Heart left ventricle (tissue), 16 donors: ENCODE measurements at places on chromosomes 2 and 18.
A peak's percentile ranks its signal among the peaks of the same experiment; 100 is the strongest.

DNA sequence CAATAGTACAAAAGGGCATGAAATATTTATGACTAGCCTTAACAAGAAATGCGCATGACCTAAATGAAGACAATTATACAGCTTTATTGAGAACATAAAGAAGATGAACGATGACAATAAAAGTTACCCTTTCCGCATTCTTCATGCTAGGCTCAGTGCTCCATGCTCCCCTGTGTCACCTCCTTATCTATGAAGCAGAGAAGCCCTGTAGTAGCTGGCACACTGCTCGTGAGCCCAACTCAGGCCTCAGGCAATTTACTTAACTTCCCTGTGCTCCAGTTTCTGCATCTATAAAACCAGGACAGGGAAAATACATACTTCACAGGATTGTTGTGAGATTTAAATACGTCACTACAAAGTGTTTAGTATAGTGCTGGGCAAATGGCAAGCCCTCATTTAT, 34.5 kb upstream of the NABP1 start:
- DNase-seq: no peak
- H3K4me1 ChIP-seq: no peaks in the 10 kb centered on the region
- no peaks in the 10 kb centered on the region for H3K27me3 ChIP-seq

GRCh38 chr2:85160966-85161960, 28.1 kb downstream of the TCF7L1 start:
- no peak overlapping the region for H3K27ac ChIP-seq
- no peaks in the 10 kb centered on the region for H3K36me3 ChIP-seq
- H3K4me3 ChIP-seq: no peak overlapping the region
- H3K27me3 ChIP-seq: no peaks in the 10 kb centered on the region
- peaks cover 54% of the 10 kb centered on the region for H3K4me1 ChIP-seq

GRCh38 chr2:235240574-235240973, 253.3 kb upstream of the AGAP1 start:
- no peak overlapping the region for H3K4me3 ChIP-seq
- no peak overlapping the region for H3K27ac ChIP-seq
- no peak for DNase-seq
- H3K27me3 ChIP-seq: no peaks in the 10 kb centered on the region

DNA sequence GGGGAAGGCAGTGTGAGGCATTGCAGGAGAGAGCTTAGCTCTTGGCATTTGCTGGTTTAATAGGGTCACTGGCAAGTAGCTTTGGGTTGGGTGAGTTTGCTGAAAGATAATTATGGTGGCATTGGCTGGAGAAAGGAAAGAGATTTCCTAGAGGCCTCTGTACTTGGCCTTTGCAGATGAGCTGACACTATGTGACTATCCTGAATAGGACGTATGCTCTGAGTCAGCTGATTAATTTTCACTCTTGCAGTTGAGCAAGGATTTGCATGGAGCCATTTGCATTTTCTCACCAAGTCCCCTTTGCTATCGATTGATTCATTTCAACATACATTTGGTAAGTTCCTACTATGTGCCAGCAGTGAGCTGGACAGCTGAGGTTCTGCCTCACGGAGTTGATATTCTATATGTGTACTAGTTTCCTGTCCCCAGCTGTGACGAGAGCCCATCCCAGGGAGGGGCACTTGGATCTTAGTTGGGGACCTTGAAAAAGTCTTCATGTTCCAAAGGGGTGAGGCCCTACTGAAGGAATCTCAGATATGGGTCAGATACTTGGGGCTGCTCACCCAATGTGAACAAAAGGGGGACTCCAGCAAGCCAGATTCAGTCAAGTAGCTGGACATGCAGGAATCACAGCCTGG, 245.7 kb downstream of the LOXHD1 start:
- peaks cover 12% of the 10 kb centered on the region for H3K4me1 ChIP-seq
- peak overlapping the region; percentile 95 for H3K27ac ChIP-seq
- DNase-seq: no peak
- no peaks in the 10 kb centered on the region for H3K27me3 ChIP-seq
- H3K36me3 ChIP-seq: no peaks in the 10 kb centered on the region

DNA sequence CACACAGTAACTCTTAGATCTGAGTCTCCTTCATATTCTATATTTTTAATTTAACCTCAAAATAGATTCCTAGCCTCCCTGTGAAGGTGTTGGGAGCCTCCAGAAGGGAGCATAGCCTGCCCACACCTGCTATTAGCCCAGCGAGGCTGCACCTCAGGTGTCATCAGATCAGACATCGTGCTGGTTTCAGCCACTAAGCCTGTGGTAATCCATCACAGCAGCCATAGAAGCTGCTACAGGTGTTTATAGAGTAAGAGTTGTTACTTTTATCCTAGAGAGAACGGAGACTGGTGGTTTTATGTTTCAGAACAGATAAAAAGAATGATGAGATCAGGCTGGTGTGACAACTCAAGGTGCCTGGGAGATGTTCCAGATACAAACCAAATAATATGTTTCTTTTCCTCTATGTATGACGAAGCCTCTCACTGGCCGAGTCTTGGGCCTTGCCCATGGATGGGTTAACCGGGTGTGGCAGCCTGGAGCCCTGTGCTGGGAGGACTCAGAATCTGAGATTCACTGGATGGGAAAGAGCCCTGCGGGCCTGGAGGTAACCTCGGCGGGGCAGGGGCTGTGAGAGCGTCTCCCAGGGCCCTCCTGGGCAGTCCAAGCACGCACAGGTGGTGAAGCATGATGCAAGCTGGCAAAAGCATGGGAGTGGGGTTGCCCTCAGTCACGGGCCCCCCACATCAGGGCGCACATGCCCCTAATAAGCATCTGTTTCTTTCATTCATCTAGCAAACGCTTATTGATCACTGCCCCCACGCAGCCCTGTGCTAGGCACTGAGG, 73.7 kb downstream of the MRPS9 start:
- H3K36me3 ChIP-seq: no peaks in the 10 kb centered on the region
- DNase-seq: no peak
- no peak overlapping the region for H3K4me3 ChIP-seq
- H3K27ac ChIP-seq: no peak overlapping the region

DNA sequence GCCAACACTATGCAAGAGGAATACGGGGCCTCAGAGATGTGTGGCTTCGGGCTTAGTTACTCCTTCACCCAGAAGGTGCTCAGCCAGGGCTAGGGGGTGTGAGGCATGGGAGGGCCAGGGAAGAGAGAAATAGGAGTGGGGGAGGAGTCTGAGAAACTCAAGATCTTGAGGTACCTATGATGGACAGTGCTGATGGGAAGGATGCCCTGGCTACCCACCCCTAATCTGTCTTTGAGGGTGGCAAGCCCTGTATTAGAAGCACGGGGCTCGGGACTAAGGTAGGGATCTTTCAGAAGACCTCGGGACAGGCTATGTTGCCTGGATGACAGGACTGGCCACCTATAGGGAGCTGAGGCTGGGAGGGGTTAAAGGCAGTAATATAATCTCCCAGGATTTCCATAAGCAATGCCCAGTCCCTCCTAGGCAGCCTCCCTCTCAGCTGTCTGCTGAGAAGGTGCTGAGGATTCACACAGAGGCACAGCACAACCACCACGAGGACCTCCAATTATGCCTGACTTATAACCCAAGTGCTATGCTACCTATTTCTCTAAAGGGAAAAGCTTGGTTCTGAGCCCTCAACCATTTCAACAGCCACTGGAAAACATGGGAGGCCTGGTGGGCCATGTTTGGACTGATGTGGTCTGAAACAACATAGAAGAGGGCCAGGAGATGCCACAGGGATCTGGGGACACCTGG, 23.3 kb downstream of the MTHFD2 start:
- peaks cover 26% of the 10 kb centered on the region for H3K36me3 ChIP-seq
- H3K4me3 ChIP-seq: no peak overlapping the region
- H3K27me3 ChIP-seq: no peaks in the 10 kb centered on the region
- H3K27ac ChIP-seq: no peak overlapping the region
- H3K4me1 ChIP-seq: peaks cover 21% of the 10 kb centered on the region
- no peak for DNase-seq

DNA sequence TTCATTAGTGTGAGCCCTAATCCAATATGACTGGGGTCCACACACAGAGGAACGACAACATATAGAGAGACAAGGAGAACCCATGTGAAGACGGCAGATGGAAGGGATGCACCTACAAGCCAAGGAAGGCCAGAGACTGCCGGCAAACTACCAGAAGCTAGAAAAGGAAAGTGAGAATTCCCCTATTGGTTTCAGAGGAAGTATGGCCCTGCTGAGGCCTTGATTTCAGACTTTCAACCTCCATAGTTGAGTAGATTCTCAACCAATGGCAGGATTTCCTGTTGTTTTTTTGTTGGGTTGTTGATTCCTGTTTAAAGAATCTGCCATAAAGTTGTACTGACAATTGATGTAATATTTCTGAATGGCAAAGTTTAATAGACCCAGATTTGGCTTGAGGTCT, 241.5 kb downstream of the SATB2 start:
- no peak for DNase-seq
- H3K36me3 ChIP-seq: no peaks in the 10 kb centered on the region
- H3K27ac ChIP-seq: no peak overlapping the region
- no peaks in the 10 kb centered on the region for H3K27me3 ChIP-seq
- no peak overlapping the region for H3K4me3 ChIP-seq

- no peak for DNase-seq
- no peak overlapping the region for H3K27ac ChIP-seq
- peaks cover 4% of the 10 kb centered on the region for H3K4me1 ChIP-seq
Measured at GRCh38 chr2:88615822-88616221, 11.4 kb downstream of the EIF2AK3 start.

- DNase-seq: peak; percentile 28
- H3K27ac ChIP-seq: no peak overlapping the region
- no peaks in the 10 kb centered on the region for H3K36me3 ChIP-seq
Measured at GRCh38 chr18:9643549-9643948, 29.2 kb upstream of the PPP4R1 start.

- H3K27ac ChIP-seq: no peak overlapping the region
- no peaks in the 10 kb centered on the region for H3K27me3 ChIP-seq
- no peak overlapping the region for H3K4me3 ChIP-seq
Measured at GRCh38 chr2:25379535-25379934, 37.8 kb upstream of the DNMT3A start.

GRCh38 chr2:164910101-164910899, 45.0 kb downstream of the SLC38A11 start:
- no peak overlapping the region for H3K27ac ChIP-seq
- H3K4me1 ChIP-seq: peaks cover 41% of the 10 kb centered on the region
- H3K4me3 ChIP-seq: no peak overlapping the region
- DNase-seq: no peak
- H3K36me3 ChIP-seq: no peaks in the 10 kb centered on the region
- H3K27me3 ChIP-seq: no peaks in the 10 kb centered on the region

DNA sequence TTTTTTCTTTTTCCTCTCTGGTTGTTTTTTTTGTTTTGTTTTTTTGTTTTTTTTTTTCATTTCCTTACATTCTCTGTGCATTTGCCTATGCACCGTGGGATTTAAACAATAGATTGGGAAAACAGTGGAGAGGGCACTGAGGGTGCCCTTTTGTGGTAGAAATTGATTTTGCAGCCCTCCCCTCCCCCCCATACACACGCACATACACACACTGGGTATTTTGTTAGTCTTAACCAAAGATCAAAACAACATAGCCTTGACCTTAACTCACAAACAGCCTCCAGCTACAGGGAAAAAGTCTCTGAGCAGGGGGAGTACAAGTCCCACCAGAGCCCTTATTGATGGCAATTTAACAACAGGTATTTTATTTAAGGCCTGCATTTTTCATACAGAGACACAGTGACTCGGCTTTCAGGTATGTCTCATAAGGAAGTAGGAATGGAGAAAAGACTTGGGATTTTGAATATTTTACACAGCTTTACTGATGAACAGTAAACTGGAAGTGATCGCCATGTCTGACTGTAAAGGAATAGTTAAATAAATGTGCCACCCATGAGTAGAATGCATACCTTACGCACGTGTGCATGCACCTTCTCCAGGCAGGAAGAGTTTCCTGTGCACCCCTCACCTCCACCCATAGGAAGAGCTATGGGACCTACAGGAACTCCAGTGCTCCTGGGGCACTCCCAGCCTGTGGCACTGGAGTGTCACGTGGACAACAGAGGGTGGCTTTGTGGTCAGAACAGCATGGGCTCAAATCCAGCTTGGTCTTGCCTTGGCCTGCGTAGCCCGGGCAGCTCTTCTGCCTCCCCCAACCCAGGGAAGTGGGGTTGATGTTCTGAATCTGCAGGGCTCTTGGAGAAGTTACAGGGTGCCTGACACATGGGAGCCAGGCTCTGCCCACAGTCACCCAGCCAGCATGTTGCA, 266.4 kb downstream of the ANAPC1 start:
- H3K27ac ChIP-seq: no peak overlapping the region
- no peak for DNase-seq
- no peaks in the 10 kb centered on the region for H3K27me3 ChIP-seq

DNA sequence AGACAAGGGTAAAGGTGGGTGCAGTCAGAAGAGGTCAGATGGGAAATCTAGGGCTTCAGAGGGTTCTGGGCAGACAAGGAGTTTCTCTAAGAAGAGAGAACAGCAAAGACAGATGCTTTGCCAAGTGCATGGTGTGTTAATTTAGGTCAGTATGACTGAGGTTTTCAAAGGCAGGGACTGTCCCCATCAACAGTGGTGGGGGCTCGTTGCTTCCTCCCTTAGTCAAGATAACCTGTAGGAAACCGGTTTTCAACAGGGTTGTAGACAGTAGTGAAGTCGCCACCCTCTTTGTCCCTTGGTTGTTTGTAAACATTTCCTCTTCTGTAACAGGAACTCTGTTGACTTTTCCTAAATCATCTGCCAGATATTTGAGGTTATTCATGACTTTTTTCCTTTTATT, 11.6 kb downstream of the RAB12 start:
- no peak overlapping the region for H3K4me3 ChIP-seq
- H3K36me3 ChIP-seq: no peaks in the 10 kb centered on the region
- peaks cover 53% of the 10 kb centered on the region for H3K4me1 ChIP-seq
- H3K27ac ChIP-seq: peak overlapping the region; percentile 32
- no peaks in the 10 kb centered on the region for H3K27me3 ChIP-seq
- no peak for DNase-seq

DNA sequence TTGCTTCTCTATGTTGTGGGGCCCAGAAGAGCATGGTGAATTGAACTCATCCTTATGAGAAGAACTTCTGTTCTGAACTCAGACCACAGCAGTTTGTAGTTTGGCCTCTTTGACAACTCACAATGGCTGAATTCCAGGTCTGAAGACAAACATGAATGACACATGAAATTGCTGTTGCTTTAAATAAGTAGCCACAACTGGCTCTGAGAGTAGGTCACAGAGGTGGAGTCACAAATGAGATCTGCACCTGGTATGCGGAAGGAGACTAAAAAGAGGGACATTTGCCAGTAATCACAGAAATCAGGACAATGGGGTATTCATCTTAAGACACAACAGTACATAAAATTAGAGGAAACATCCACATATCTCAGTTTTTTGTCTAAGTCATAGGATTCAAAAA, 290.3 kb upstream of the MMADHC start:
- H3K4me3 ChIP-seq: no peak overlapping the region
- H3K4me1 ChIP-seq: no peaks in the 10 kb centered on the region
- no peaks in the 10 kb centered on the region for H3K27me3 ChIP-seq
- DNase-seq: no peak
- H3K27ac ChIP-seq: no peak overlapping the region
